SK-MEL-5 (cell line): ENCODE measurements at places on chromosomes 13 and 19. TPM values are rescaled to one million over a fixed set of nuclear protein-coding genes. Genes with fewer than 3 reads are reported as not detected.

DNA sequence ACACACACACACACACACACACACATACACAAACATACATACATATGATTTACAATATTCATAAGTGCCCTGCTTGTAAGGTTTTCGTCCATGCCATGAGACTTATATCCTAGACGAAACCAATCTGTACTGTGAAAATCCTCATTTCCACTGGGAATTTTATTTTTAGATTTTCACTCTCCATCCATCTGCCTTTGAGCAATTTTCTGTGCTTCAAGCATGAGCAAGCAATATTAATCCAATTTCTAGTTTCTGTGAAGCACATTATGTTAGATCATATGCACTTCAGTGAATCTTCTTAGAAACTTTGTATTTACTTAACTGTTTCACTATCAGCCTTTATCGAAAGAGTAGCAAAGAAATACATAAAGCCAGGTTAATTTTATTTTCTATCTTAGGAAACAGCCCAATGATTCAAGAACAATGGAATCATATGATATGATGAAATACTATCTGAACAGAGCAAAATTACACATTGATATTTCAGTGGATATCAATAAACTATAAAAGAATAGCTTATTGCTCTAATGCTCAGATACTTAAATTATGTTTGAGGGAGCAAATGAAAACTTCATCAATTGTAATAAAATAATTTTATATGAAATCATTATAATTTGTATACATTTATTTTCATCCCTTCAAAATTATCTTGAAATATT lies 1100.7 kb upstream of the MIR17HG start:
- DNase-seq = no peak

DNA sequence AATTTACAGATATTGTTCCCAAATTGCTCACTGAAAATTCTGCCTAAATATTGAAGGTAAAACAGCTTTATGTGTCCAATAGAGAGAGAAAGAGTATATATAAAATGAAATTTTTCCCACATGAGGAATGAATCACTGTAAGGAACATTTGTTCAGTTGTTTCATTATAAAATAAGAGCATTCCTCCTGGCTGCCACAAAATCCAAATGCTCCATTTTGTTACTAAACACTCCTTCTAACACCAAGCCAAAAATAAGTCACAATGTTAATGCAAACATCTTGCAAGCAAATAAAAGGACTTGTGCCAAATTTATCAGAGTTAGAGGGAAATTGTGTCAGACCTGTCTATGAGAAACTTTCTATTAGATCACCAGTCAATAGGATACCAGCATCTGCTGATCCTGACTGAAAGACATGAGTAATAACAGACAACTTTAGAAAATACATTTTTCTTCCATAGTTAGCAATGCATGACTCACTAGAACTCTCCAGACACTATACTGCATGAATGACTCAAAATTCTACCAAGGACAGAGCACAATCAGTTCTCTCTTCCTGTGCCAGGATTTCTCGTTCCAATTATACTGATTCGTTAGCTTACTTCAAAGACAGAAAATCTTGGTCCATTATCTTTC lies 83.5 kb upstream of the FNDC3A start:
- DNase-seq = peak; percentile 73

- DNase-seq = peak; percentile 29
Observed at GRCh38 chr13:98201984-98202383, 24.9 kb upstream of the RNF113B start.

DNA sequence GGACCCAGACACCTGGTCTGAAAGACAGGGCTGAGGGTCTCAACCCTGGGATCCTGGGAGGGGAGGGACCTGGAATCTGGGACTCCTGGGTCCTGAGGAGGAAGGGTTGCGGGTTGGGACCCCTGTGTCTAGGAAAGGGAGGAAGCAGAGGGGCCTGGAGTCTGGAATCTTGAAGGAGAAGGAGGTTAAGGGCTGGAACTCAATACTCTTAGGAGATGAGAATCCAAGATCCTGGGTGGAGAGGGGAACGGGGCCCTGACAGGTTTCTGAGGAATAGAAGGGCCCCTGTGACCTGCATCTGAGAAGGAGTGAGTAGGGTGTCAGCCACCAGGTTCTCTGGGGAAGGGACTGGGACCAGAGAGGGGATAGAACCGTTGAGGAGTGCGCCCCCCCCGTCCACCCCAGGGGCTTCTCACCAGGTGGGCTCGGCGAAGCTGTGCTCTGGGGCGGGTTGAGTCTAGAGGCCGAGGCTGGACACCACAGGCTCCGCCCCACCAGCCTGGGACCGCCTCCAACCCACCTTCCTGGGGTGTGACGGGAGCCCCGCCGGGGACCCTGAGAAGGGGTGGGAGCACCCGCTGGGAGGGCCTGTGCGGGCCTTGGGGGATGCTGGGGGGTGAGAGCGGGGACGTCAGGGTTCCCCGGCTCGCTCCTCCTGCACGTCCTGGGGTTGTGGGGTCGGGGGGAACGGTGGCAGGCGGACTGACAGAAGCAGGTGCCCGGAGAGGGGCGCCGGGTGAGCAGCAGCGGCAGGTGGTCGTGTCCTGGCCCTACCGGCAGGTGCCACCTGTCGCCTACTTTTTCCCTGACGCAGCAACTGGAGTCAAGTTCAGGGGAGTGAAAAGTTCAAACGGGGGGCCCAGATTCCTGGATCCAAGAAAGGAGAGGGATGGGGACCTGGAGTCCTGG lies at the start of gene MAMSTR:
TSS of gene MAMSTR (minus strand) at position 463 of the 909 bp plus-strand sequence. CDS start 694 bp downstream, outside the sequence.
- no peak for DNase-seq

ADGRL1 gene
- 5.0 and 8.1 TPM in 2 replicates for total RNA-seq

ITPKC gene
- 3.8 and 4.6 TPM in 2 replicates for total RNA-seq

TTYH1 gene
- total RNA-seq = 0.77 and 0.93 TPM in 2 replicates
